HT1080 (cell line): ENCODE measurements at places on chromosomes 16 and 17.
A peak's percentile ranks its signal among the peaks of the same experiment; 100 is the strongest.

DNA sequence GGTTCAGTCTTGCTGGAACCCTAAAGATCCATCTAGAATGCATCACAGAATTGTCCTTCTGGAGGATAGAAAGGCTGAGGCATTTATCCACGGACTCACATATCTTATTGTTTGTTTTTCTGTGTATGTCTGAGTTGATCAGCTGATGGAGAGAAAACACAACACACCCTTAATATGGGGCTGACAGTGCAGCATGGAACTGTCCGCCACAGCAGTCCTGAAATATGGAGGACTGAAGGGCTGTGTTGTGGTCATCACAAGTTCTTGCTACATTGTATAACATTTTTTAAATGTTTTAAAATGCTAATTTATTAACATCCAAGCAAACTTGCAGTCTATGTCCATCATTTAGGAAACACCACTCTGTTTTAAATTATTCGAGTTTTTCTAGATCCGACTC lies 448.9 kb upstream of the ERCC4 start:
- no peak for DNase-seq

DNA sequence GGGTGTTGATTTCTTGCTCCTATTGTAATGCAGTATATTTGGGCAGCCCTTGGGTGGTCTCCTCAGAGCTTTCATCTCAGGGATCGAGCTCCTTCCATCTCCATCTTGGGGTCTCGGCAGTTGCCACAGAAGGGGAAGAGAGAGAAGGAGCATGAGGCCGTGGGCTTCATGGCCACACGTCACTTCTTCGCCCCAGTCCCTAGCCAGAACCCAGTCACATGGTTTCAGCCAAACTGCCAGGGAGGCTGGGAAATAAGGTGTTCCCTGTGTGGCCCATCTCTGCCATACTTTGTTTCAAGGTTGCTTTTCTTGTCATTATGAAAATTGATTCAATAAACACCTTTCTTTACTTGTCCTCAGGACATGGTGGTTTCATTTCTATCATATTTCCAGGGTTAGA lies 68.4 kb upstream of the NKD1 start:
- DNase-seq: no peak

GRCh38 chr17:72191921-72192799 lies 71.3 kb downstream of the SOX9 start:
- DNase-seq: peak; percentile 58

GRCh38 chr16:70612931-70613330 lies 33.4 kb upstream of the IL34 start:
- DNase-seq: no peak

- DNase-seq: no peak
Measured at GRCh38 chr17:32458371-32458770, 14.1 kb downstream of the PSMD11 start.

DNA sequence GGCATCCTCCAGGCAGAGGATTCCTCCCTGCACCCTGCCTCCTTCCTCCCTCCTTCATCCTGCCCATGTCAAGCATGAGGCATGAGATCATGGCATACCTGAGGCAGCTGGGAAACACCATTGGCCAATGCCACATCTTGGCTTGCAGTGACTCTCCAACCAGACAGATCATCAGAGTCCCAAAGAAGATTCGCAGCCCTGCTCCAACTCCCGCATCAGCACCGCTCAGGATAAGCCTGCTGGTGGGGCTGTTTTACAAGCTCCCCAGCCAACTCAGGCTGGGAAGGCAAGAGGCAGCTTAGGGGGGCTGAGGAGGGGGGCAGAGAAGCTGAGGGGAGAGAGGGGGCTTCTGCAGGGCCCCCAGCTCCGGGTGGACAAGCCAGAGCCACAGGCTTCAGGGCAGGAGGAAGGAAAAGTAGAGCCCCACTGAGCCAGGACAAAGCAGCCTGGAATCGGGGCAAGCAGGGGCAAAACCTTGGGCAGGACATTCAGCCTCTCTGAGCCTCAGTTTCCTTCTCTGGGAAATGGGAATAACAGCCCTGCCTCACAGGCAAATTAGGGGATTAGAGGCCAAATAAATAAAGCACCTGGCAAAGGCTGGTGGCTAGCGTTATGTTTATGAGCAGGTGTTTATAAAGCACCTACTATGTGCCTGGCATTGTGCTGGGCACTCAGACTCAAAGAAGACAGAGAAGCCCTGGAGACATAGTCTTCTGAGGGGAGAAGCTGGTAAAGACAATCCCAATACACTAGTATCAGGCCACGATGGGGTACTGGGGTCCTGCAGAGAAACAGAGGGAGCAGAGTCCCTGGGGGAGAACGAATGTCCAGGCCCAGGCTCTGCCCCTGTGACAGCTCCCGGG lies 88.1 kb downstream of the GOSR1 start:
- DNase-seq: no peak

- no peak for DNase-seq
Measured at GRCh38 chr16:84502075-84502474, 2.4 kb downstream of the MEAK7 start.

GRCh38 chr17:61064087-61064951 lies 335.3 kb upstream of the TBX2 start:
- no peak for DNase-seq

GRCh38 chr17:57517273-57517631 lies 227.8 kb downstream of the CCDC182 start:
- no peak for DNase-seq
